ENCODE measurements at places on chromosomes 7 and 10. TPM values are rescaled to one million over a fixed set of nuclear protein-coding genes. Genes with fewer than 3 reads are reported as not detected.

GRCh38 chr10:89310056-89310893 lies 8.4 kb downstream of the IFIT2 start:
- no peaks in the 10 kb centered on the region for H3K4me1 ChIP-seq
- no peak overlapping the region for H3K4me3 ChIP-seq
- no peaks in the 10 kb centered on the region for H3K36me3 ChIP-seq
- no peak for DNase-seq
- no peaks in the 10 kb centered on the region for H3K27me3 ChIP-seq
- no peak overlapping the region for H3K27ac ChIP-seq

Gene CRYGN
- total RNA-seq: not detected

Gene AGR2
- not detected for total RNA-seq

DNA sequence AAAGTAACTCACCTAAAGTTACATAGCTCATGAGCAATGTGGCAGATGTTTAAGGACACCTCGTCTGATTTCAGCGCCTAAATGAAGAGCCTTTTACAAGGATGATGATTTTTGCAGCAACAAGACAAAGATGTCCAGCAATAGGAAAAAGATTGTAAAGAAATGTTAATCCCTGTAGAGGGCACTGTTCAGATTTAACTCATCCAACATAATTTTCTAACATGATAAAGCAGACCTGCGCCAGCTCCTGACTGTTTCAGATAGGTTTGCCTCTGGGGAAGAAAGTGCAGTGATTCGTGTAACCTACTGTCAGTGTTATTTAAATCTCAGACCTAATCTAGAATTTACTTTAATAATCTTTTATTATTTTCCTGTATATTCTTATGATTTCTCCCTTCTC lies 595.2 kb downstream of the AUTS2 start:
- no peak overlapping the region for H3K4me3 ChIP-seq
- no peaks in the 10 kb centered on the region for H3K27me3 ChIP-seq
- H3K36me3 ChIP-seq: no peaks in the 10 kb centered on the region
- no peak overlapping the region for H3K27ac ChIP-seq

- H3K4me1 ChIP-seq: no peaks in the 10 kb centered on the region
- no peak overlapping the region for H3K27ac ChIP-seq
- H3K36me3 ChIP-seq: no peaks in the 10 kb centered on the region
- H3K27me3 ChIP-seq: no peaks in the 10 kb centered on the region
- no peak overlapping the region for H3K4me3 ChIP-seq
- DNase-seq: no peak
Measured at GRCh38 chr10:132498562-132499366, 38.8 kb upstream of the INPP5A start.

GRCh38 chr10:10128387-10128786 lies 889.3 kb upstream of the CELF2 start:
- H3K27ac ChIP-seq: no peak overlapping the region
- no peak overlapping the region for H3K4me3 ChIP-seq
- DNase-seq: no peak
- no peaks in the 10 kb centered on the region for H3K36me3 ChIP-seq

DNA sequence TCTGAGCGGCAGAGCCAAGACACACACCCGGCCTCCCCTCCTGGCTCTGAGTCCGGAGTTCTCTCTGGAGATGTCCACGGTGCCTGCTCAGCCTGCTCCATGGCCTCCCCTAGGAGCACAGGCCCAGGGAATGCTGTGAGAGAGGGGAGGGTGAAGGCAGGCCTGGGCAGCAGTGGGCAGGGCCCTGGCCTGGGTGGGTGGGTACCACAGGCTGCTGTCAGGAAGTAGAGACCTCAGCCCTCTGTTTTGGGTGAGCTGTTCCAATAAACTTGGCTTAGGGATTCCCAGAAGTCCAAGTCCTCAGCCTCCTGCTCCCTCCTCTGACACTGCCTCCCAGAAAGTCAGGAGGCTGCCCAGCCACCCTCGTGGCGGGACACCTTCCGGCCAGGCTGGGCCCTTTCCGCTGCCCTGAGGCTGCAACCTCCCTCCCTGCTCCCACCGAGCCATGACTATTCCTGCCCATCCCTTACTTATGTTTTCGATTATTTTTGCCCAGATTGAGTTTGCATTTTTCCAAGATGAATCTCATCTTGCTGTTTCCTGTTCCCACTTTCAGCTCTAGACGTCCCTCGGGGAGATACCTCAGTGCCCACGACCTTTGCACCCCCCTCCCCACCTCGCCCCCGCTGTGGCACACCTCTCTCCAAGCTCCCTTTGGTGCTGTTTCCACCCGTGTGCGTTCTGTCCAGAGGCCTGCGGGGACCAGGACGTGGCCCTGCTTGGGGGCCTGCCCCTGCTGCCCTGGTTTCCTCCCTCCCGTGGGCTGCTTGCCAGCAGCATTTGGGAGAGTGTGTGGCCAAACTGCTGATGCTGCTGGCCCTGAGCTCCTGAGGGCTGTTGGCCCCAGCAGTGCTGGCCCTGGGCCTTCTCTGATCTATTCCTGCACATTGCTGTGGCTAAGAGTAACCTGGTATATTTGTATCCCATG lies 5.8 kb upstream of the POLM start:
- no peak overlapping the region for H3K27ac ChIP-seq
- H3K4me3 ChIP-seq: no peak overlapping the region
- DNase-seq: no peak

DNA sequence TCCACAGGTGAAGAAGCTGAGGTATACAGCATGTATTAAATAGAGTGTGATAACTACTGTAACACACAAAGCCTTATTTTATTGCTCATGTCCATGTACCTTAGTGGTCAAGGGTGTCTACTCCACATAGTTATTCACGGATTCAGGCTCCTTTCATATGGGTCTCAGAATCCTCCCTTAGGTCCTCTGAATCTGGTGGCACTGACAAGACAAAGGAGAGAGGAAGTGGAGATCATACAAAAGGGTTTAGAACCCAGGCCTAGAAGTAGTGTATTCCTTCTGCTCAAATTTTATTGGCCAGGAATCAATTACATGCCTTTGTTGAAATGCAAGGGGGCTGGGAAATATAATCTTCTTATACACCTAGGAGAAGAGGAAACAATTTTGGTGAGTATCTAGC lies 164.6 kb downstream of the PTEN start:
- no peak overlapping the region for H3K4me3 ChIP-seq
- H3K27me3 ChIP-seq: no peaks in the 10 kb centered on the region

DNA sequence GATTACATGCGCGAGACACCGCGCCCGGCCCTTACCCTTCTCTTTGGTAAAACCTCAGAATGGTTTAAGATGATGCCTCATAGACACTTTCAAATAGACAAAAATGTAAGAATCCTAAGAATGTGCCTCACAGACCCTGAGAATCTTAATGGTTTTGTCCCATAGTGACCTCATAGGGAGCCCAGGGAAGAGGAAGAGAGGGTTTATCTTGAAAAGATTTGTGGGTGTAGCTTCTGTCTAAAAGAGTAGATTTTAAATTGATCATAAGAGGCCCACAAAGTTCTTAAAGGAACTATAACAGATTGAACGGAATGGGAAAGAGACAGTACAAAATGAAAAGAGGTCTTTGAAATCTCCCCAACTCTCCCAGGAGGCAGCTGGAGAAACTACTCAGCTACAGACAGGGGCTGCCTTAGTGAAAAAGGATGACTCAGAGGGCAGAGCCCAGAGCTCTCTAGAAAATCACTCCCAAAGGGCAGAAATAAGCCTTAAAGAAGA lies 220.6 kb downstream of the ADRA2A start:
- no peak overlapping the region for H3K4me3 ChIP-seq
- DNase-seq: peak; percentile 32
- no peaks in the 10 kb centered on the region for H3K27me3 ChIP-seq

DNA sequence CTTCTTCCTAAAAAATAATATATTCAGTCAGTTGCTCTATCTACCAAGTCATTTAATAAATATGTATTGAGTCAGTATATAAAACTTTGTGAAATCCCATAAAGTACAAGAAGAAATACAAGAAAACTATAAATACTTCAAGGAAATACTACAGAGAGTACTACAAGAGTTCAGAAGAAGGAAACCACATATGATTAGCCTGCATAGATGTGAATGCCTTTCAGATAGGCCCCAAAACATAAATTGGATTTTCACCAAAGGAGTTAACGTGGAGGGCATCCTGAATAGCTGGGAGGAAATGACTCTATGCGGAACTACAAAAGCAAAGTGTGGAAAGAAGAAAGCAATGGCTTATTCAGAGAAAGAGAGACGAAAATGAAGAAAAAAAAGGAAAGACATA lies 120.1 kb downstream of the LRRN3 start:
- H3K27ac ChIP-seq: no peak overlapping the region
- no peaks in the 10 kb centered on the region for H3K4me1 ChIP-seq
- no peaks in the 10 kb centered on the region for H3K27me3 ChIP-seq
- DNase-seq: no peak
